ENCODE measurements at places on chromosomes 12 and 14.

- DNase-seq = no peak
Observed at GRCh38 chr12:50635364-50635763, 128.5 kb upstream of the ATF1 start.

DNA sequence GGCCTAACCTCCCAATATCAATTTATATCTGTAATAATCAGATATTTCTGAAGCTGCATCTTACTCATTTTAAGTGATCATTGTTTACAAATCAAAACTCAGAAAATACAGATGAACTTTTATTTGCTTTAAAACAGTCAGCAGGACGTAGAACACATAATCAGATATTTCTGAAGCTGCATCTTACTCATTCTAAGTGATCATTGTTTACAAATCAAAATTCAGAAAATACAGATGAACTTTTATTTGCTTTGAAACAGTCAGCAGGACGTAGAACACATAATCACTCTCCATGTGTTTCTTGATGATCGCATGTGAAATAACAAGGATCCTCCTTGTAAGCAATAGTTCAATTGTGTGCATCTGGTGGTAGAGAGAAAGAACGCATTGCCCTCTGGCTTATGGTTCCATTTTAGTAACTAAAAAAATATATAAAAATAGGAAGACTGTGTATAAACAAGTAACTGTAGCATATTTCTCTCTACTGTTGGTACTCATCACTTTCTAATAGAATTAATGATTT lies 15.0 kb upstream of the TMTC2 start:
- no peak for DNase-seq

- no peak for DNase-seq
Observed at GRCh38 chr14:96940009-96940408, 142.8 kb downstream of the VRK1 start.

DNA sequence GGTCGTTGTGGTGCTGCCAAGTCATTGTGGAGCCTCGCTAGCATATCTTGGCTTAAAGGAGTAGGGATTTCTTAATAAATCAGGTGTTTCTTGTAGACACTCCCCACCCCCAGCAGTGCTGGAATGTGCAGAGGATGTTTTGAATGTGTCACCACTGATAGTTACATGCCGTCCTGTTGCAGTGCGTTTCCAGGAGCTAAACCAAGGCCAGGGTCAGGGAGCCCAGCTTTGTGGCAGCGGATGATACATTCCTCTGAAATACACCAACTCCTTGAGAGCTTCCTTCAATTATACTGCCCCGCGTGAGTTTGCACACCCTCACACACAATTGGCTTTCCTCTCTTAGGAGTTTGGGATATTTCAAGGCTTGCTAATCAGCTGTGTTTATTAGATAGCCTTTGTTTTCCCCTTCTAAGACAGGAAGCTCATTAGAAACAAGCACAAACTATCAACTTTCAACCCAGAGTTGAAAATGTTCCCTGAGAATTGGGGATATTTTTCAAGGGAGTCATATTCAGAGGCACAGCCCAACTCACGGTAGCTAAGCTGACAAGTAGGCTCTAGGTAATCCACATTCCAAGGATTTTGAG lies 154.9 kb downstream of the C12orf75 start:
- DNase-seq = no peak

DNA sequence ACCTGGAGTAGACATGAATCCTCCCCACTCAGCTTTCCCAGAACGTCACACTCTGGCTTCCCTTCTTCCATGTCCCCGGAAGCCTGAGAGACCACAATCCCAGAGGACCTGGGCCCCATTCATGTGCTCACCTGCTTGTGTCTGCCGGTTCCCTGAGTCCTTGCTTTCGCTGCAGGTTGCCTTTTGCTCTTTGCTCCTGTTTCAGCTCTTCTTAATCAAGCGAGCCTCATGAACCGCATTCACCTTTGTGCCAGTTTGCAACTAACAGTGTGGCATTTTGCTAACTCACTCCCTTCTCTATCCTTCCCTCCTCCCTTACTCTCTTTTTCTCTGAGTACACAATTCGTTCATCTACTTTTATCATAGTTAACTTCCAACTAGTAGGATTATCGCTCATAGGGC lies 23.1 kb downstream of the ENTPD5 start:
- no peak for DNase-seq

DNA sequence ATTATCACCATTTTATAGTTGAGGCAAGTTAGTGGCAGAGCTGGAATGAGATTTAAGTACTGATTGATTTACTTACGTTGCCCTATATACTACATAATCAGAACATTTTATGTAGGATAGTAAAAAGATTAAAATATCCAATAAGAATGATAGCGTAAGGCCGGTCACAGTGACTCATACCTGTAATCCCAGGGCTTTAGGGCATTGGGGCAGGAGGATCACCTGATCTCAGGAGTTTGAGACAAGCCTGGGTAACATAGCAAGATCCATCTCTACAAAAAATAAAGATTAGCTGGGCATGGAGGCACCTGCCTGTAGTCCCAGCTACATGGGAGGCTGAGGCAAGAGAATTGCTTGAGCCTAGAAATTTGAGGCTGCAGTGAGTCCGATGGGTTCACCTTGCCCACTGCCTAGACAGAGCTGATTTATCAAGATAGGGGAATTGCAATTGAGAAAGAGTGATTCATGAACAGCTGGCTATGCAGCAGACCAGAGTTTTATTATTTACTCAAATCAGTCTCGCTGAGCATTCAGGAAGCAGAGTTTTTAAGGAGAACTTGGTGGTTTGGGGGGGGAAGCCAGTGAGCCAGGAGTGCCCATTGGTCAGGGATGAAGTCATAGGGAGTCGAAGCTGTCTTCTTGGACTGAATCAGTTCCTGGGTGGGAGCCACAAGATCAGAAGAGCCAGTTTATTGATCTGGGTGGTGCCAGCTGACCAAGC lies 24.7 kb upstream of the SGPP1 start:
- DNase-seq = no peak

GRCh38 chr14:51616724-51617409 lies 34.8 kb upstream of the FRMD6 start:
- no peak for DNase-seq

DNA sequence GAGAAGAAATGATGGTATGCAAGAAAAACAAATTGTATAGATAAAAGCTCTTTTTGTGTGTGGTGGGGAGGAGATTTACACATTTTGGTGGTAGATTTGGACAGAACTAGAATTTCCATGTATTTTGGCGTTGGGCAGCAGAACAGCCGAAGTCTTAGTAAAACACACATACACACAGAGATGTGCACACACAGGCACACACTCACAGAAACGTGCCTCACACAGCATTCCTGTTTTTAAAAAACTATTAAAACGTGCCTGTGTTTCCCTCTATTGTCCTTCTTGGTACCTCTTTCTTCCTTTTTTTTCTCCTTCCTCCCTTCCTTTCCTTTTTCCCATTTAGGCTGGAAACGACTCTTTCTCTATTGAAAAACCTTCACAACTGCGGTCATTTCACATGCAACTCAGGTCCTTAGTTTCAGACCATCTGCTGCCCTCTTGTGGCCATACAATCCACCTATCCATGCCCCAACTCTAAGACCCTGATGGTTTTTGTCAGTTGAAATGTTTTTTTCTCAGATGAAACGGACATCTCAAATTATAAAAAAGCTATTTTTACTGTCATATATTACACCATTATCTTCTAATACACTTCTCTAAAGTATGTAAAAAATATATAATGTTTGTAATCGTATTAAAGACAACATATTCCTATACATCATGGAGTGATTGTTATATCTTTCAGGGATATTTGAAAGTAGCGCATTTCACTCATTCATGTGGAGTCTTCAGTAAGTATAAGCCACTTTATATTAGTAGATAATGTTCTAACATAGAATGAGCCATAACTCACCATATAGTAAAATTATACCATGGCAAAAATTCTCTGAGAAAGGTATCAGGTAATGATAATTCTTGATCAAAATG lies 386.7 kb upstream of the NOVA1 start:
- DNase-seq = peak; percentile 61

- no peak for DNase-seq
Observed at GRCh38 chr12:22230280-22230794, 104.2 kb downstream of the ST8SIA1 start.

- DNase-seq = no peak
Observed at GRCh38 chr14:73267474-73267873, 30.2 kb downstream of the PAPLN start.

DNA sequence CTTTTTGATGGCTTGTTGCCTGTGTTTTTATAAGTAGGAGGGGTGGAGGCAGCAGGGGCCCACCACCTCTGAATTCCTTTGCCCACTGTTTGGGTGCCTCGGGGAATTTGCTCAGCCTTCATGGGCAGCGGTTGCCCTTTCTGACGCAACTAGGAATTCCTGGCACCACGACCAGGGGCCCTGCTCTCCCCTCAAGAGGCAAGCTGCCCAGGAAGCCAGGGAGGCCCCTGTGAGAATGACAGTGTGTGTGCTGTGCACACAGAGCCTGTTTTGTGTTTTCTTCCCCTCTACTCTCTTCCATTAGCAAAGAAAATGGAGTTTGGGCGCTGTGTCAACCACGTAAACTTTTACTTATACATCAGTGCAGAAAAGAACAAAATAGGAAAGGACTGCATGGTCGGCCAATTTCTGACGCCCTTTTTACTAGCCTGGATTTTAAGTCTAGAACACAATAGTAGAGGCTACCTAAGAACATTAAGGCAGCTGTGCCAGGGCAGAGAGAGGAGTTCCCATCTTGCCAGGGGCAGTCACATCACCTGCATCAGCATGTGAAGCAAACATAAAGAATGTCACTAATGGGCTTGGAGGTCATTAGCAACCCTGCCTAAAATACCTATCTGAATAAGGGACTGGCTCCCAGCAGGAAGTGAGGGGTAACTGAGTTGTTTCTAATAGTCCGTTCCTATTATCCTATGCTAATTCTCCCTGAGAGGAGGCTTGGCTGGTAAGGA lies 17.9 kb upstream of the PTGR2 start:
- DNase-seq = no peak

DNA sequence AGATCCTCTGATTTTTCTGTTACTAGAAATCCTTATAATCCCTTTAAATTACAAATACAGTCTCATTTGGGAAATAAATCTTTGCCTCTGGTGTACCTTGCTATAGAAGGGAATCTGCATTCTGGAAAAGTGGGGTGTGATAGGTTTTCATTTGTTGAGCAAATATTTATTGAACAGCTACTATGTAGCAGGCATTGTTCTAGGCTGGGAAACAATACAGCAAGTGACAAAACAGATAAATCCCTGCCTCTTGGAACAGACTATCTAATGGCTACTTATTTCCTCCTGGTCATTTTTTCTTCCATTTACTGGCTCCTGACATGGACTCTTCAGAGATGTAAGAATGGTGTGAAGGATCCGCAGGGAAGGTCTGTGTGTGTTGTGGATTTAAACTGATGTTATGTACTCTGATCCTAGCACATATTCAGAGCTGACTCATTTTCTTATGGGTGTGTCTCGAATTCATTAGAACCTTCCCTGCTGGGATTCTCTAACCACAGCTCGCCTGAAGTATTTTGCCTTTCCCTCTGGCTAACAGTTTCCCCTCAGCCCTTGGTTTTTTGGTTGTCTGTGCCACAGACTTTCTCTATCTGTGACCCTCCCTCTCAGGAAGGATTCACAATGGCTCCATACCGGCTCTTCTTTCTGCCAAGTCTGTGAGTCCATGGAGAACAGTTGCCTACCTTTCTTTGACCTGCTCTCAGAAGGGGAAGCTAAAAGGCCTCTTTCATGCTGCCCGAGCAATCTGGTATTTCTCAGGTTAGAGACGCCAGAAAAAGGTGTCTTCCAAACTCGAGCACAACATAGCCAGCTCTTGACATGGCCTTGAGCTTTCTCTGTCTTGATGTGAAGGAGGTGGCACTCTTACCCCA lies 53.7 kb downstream of the TMTC2 start:
- no peak for DNase-seq

- no peak for DNase-seq
Observed at GRCh38 chr14:54226103-54226502, 170.7 kb upstream of the CDKN3 start.

- no peak for DNase-seq
Observed at GRCh38 chr12:29921307-29921706, 137.6 kb upstream of the TMTC1 start.

DNA sequence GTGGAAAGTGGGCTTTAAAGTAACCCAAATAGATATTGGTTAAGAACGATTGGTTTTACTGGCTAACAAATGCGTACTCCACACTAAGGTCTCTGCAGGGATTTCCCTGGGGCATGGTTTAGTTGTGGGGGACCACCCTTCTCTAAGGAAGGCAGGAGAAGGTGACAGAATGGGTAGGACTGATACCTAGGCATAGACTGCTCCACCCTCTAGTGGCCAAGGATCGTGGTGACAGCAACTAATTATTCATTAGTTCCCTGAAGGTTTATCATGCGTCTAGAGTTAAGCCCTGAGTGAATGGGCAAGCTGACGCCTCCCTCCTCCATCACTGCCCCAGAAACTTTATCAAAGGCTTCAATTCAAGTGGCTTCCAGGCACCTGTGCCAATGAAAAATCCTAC lies 9.1 kb downstream of the FAM181A start:
- peak; percentile 51 for DNase-seq

DNA sequence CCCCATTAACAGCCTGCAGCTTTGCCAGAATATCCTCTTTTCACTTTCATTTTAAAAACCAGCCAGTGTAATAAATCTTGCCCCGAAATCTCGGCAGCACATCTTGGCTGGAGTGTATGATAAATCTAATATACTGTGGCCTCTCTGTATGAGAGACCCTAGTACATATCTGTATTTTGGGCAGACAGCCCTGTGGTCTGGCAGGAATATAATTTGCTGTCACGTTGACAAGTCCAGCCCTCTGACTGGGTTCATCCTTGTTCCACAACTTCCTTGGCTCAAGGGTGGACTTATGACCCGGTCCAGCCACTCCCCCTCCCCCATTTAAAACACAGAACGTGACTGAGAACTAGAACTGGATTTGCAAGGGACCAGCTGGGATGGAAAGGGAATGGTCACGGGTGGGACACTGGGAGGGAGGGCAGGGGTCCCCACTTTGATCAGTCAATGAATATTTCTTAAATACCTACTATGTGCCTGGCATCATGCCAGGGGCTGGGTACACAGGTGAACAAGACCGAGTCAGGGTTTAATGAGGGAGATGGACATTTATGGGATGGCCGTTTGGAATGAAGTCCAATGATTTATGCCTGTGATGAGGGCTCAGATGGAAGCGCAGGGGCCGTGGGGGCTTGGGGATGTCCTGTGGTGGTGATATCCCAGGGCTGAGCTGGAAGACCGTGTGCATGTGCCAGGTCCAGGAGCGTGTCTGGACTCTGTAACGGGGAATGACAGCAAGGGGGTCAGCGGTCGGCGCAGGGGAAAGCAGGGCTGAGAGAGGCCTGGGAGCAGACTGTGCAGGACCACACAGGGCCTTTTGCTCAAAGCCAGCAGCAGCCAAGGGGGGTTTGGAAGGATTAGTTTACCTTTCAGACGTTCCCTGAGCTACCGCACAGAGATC lies 190.5 kb downstream of the PHETA1 start:
- DNase-seq = no peak

DNA sequence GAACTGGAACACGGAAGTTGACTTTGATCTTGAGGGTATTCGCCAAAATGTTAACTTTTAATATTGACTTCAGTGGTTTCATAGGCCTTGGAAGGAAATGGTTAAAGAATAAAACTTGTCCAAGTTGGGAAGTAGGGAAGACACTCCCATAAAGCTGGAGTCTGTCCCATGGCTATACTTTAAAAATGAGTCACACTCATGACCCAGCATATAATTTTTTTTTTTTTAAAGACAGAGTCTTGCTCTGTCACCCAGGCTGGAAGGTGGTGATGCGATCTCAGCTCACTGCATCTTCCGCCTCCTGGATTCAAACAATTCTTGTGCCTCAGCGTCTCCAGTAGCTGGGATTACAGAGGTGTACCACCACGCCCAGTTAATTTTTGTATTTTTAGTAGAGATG lies 19.6 kb downstream of the TMPRSS12 start:
- no peak for DNase-seq

- DNase-seq = no peak
Observed at GRCh38 chr14:38929416-38929815, 173.6 kb downstream of the SEC23A start.

GRCh38 chr14:36950812-36951211 lies 221.6 kb downstream of the SLC25A21 start:
- no peak for DNase-seq

Data from NCI-H1694 treated with DMSO at 0.1 percent for 48 hours (cell line).